CD8-positive, alpha-beta memory T cell (primary cell): ENCODE measurements at places on chromosomes 1 and 21.

- no peak for DNase-seq
Measured at GRCh38 chr21:15212206-15212605, 147.4 kb upstream of the NRIP1 start.

DNA sequence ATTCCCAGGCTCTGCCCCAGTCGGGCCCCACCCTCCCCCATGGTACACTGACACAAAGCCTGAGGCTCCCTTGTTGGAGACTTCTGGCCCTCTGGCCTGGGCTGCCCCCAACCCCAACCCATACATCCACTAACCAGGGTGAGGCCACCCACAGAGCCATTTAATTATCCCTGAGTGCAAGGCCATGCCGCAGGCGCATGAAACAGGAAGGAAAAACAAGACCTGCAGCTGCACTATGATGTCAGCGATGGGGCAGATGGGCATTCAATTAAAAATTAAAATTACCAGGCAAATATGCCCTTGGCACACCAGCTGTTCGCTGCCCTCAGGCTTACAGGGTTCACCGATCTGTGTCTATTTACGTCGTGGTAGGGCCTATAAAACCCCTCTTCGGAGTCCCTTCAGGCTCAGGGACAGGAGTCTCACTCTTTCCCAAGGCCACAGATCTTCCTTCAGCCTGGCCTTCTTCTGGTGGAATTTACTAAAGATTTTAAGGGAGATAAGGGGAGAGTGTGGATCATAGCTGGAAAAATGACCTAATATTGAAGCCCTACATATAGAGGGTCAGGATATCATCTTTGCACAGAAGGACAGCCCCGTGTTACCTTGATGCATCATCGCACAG is 29.6 kb upstream of the RGS16 start:
- no peak for DNase-seq

DNA sequence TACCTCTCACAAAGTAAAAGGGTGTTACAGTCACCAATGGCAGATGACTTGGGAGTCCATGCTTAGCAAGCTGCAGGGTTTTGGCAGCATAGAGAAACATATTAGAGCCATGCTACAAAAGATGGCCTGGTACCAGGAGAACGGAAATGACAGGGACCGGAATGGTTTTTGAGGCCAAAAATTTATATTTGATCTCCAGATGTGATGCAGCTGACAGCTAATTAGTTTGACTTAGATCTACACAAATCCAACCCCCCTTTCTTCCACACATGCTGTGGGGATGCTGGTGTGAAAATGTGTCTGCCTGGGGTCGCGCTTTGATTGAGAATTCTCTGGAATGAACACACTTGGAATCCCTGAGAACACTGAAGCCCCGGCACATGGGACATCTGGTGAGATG is 26.5 kb downstream of the SYF2 start:
- DNase-seq: no peak

DNA sequence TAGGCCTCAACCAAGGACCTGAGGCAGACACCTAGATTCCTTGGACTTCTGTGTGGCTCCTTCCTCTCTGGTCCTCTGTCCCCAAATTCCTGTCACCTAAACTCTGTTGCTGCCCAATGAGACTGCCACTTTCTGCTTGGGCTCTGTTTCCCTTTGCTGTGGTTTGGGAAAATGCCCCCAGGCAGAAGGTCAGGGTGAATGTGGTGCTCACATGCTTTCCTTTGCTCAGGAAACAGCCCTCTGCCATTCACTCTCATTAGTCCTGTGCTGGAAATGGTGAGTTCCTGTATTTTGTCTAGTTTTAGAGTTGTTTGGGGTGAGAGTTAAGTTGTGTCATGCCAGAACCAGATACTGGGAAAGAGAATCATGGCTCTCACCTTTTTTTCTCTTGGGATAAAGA is 22.7 kb upstream of the SHE start:
- DNase-seq: no peak

- no peak for DNase-seq
Measured at GRCh38 chr1:186899577-186899976, 70.8 kb downstream of the PLA2G4A start.

DNA sequence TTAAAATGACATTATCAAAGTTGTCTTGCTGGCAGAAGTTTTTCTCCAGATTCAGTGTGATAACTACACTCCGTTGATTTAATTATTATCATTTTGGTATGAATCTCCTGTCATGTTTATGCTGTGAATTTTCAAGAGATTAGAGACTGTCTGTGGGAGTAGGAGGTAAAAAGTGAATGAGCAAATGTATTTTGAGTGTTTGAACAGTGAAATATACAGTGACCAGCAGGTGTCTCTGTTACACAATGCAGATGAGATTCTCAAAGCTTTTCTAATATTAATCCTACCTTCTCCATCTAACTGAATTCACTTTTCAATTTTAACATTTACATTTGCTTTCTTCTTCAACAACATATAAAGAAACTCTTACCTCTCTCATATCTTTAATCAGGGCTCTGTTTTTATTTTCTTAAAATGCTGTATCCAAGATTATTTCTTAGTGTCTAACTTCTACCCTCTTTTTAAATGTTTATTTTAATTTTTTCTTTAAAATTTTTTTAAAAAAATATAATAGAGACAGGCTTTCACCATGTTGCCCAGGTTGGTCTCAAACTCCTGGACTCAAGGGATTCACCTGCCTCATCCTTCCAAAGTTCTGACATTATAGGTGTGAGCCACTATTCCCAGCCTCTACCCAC is 20.9 kb upstream of the HSPA13 start:
- no peak for DNase-seq

DNA sequence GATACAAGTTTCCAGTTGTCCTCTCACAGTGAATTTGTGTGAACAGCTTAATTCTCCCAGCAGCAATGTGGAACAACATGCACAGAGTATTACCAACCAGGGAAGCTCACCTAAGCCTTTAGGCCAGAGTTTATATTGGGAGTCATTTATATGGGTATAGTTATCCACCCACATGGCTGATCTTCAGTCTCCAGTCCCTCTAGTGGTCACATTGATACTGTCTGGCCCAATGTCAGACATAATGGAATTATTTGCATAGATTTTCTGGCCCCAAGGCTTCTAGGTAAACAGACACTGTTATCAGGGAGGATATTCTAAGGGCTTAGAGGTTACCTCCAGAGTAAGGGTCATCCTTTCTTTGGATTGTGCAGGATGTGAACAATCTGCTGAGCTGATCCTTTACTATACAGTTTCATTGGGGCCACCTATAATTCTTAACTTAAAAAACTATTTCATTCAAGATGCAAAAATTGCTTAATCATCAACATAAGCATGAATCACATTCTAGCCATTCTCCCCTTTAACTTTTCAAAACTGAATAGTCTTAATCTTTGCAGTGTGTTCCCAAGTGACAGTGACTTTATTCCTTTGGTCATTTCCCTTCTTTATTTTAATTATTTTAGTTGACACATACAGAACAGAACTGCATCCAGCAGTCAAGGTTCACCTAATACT is 210.9 kb downstream of the LTN1 start:
- DNase-seq: no peak

DNA sequence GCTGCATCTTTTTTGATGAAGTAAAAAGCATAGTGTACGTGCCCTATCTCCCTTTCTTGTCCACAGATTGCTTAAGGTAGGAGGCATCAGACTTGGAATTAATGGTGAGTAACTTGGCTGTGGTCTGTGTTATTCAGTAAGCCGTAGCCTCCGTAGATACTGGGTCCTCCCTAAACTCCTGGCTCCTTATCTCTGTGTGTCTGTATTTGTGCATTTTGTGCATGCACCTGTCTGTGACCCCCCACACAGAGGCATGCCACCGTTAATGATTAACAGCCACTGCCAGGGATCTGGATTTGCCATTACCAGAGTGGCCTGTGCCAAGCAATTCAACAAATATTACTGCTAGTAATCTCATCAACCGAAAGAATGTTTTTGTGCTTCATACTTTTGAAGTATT is 31.9 kb downstream of the MAP3K21 start:
- no peak for DNase-seq

DNA sequence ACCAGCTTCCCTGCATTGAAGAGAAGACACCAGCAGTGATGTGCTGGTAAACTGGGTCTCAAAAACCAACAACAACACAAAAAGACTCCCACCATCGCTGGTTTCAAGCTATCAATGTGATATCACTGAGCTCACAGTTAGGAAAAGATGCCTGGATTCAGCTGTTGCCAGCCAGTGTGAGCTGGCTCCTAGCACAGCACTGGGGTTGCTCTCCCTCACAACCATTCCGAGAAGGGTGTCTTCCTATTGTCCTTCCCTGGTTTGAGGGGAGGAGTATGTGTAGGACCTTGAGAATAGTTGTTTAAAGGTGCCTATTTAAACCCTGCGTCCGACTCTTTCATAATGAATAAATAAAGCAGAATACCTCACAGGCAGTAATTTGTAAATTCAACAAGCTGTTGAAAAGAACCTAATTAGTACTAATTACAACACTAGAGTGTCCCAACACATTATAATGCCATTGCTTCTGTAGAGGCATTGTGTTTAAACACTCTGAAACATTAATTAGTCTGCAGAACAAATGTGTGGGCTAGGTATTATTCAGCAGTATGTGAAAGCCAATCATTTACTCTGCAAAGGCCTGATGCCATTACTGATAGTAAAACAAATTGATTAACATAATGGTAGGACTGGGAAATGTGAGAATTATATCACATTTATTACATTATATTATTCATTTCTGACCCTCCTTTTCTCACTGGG is 17.2 kb downstream of the NIBAN1 start:
- DNase-seq: no peak

GRCh38 chr1:157490467-157491165 is 61.7 kb downstream of the FCRL5 start:
- DNase-seq: no peak

- no peak for DNase-seq
Measured at GRCh38 chr1:14836426-14837140, 238.1 kb downstream of the KAZN start.

DNA sequence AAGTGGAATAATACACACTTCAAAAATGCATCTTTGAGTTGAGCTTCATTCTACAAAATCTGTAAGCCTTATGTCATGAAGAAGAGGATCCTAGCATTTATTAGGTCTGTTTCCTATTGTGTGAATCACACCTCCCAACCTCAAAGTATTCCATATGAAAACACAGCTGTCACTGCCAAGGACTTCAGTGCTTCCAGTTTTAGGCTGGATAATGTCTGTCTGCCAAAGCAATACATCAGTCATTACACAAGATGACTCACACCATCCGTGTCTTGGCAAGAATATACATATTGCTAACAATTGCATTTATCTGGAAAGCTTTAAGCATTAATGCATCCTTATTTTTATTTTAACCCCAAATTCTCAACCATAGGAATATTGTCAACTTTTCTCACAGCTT is 125.7 kb upstream of the TMPRSS15 start:
- DNase-seq: no peak

GRCh38 chr1:47791879-47792608 is 205.1 kb downstream of the TRABD2B start:
- DNase-seq: no peak
